ENCODE measurements at places on chromosomes 2 and 18.

GRCh38 chr18:42155024-42155423 is 200.0 kb downstream of the PIK3C3 start:
- DNase-seq = no peak

- DNase-seq = no peak
Observed at GRCh38 chr2:145324748-145325147, 804.8 kb upstream of the ZEB2 start.

DNA sequence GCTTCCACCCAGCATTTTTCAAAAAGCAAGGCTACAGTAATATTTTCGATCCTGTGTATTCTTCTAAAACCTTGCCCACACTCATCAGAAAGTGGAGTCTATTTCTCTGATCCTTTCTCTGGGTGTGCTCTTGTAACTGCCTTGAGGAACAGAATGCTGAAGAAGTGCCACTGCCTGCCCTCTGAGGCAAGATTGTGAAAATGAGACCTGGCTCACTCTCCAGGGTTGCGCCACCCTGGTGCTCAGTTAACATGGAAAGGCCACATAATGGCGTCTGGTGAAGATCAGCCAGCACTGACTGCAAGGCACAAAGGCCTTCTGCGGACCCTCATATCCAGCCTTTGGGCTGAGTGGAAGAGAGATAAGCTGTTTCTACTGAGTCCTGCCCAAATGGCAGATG is 11.2 kb upstream of the SH3RF3 start:
- no peak for DNase-seq

DNA sequence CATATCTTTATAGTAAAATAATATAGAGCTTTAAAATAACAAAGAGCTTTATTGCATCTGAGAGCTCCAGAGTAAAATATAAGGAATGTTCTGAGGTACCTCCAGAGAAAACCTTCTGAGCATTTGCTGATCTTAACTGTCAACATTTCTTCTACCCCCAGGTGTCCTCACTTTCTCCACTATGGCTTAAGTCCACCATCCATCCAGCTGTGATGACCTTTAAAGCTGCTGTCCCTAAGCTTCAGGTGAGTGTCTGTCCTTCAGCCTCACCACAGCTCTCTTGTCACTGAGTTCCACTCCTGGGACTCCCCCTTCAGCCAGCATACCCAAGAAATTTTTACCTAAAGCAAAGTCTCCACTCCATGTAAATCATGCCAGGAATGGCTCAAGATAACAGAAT is 137.9 kb downstream of the MYO5B start:
- DNase-seq = no peak

GRCh38 chr2:85578243-85579180 is 1.1 kb downstream of the VAMP8 start:
- no peak for DNase-seq

DNA sequence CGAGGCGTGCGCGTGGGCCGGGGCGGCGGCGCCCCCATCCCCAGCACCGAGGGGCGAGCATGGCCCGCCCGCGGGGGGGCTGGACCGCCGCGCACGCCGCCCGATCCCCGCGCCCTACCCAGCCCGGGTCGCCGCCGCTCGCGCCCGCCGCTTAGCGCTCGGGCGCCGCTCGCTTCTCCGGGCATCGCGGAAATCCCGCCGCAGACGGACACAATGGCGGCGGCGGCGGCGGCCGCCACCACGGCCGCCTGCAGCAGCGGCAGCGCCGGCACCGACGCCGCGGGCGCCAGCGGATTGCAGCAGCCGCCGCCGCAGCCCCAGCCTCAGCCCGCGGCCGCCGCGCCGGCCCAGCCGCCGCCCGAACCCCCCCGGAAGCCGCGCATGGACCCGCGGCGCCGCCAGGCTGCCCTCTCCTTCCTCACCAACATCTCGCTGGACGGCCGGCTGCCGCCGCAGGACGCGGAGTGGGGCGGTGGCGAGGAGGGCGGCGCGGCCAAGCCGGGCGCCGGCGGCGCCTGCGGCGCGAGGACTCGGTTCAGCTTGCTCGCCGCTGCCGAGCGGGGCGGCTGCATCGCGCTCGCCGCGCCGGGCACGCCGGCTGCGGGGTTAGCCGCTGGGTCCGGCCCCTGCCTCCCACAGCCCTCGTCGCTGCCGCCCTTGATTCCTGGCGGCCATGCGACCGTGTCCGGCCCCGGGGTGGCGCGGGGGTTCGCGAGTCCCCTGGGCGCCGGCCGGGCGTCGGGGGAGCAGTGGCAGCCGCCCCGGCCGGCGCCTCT is 453 bp downstream of the CABLES1 start:
- DNase-seq = peak; percentile 15

DNA sequence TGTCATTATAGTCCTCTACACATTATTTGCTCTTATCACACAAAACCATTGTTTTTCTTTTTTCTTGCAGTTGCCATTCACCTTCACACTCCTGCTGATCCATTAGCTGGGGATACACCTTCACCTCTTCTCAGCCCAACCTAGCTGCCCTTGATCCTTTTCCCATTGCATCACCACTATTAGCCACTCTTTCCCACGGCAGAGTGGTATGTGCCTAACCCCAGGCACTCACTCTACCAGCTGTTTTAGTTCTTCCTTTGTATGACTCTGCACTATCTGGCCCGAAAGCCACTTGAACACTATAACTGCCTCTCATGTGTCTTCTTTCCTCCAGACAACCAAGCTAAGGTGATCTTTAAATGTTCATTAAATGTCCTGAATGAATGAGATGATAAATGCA is 145.4 kb upstream of the PIK3C3 start:
- DNase-seq = no peak

DNA sequence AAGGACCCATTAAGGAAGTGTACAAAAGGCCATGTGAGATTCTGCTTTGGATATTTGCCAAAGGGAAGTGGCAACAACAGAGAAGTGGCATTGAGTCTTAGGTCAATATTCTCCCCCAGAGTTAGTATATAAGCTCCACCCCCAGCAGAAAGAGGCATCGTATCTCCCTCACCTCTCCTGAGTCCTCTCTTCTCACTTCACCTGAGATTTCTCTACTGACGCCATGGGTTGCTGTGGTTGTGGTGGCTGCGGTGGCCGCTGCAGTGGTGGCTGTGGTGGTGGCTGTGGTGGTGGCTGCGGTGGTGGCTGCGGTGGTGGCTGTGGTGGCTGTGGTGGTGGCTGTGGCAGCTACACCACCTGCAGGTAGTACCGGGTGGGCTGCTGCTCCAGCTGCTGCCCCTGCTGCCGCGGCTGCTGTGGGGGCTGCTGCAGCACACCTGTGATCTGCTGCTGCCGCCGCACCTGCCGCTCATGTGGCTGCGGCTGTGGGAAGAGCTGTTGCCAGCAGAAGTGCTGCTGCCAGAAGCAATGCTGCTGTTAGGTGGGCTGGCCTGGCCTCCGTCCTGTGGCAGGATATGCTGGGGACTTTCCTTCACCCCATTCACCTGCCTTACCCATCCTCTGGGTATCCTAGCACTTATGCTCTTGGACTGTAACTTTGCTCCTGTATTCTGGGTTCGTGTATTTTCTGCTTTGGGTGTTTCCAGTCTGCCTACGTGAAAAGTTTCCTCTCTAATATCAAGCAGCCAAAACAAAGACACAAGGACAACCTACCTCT is 5.9 kb downstream of the SCYGR3 start:
- DNase-seq = no peak

DNA sequence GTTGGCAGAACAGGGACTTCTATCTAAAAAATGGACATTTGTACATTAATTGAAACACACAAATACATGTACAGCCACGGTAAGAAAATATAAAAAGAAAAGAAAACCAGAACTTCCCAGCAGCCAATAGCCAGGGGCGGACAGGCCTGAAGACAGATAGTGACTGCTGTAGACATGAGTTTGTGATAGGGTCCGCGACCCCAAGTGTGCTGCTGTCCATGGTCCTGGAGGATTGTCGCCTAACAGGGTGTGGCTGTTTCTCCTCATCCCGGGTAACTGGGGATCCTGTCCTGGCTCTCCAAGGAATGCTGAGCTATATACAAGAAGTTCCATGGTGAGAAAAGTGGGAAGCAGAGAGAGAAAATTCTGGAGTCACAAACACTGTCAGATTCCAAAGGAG is 266.5 kb upstream of the SALL3 start:
- DNase-seq = no peak

DNA sequence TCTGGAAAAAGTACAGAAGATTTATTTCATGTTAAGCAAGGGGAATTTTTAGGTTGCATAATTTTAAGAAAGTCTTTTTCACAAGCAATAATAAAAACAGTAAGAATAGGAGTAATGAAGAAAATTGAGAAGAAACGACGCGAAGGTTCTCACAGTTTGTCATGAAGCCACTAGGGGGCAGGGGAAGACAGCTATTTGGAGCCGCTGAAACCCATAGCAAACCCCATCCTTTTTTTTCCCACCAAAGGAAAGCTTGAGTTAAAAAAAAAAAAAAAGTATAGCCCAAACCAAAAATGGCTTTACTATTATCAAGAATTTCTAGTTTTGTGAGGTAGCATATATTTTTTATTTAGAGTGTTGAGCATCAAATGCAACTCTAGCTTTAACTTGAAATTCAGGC is 300.9 kb downstream of the PHLPP1 start:
- DNase-seq = peak; percentile 23

- DNase-seq = no peak
Observed at GRCh38 chr2:239532859-239533258, 132.0 kb upstream of the HDAC4 start.

Data from kidney glomerular epithelial cell (primary cell).